ENCODE measurements at places on chromosomes 1 and 21.
A peak's percentile ranks its signal among the peaks of the same experiment; 100 is the strongest.

DNA sequence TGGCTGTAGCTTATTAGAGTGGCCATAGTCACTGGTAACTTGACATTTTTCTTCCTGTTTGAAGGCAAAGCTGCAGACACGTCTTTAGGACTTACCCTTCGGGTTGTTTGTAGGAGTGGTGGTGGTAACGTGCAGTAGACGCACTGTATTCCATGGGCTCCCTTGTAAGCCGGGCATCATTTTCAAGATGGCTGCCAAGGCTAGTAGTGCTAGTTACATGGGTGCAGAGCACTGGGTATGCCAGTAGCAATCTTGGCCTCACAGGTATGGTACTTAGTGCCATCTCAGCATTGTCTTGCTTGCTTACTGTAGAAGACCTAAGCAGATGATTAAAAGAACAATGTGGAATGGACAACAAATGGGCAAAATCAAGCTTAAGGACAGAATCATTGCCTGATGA, 1.9 kb downstream of the YBX1 start:
- peak; percentile 52 for DNase-seq

- no peak for DNase-seq
These were observed 395.6 kb upstream of the PBX1 start for GRCh38 chr1:164163289-164163849.

GRCh38 chr1:2239013-2239370, 10.9 kb downstream of the SKI start:
- DNase-seq = no peak

GRCh38 chr1:160146107-160146506, 5.3 kb upstream of the ATP1A4 start:
- DNase-seq = no peak

DNA sequence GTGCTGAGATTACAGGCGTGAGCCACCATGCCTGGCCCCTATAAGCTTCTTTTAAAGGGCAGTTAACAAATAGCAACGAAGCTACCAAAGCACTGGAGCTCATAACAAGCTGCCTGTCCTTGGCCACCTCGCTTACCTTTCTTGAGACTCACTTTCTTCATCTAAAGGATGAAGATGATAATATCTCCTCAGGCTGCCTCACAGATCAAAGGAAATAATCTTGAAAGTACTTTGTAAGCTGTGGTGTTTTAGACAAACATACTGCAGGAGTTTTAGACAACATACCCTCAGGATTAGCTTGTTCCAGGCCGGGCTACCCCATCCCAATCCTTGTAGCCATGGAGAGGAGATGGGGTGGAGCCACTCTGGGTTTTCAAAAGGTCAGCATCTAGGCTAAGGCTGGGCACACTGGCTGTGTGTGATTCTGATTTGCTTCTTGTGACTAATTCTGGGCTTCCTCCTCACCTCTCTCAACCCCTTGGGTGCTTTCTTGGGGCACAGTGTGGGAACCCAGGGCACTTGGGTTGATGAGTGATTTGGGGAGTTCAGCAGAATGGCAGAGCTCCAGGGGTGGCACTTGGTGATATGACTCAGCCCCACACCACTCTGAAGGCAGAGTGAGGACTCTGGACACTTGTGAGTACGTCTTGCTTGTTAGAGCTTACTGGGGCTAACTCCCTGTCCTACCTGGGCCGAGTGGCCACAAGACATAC, 5.2 kb downstream of the GPR25 start:
- DNase-seq = no peak

DNA sequence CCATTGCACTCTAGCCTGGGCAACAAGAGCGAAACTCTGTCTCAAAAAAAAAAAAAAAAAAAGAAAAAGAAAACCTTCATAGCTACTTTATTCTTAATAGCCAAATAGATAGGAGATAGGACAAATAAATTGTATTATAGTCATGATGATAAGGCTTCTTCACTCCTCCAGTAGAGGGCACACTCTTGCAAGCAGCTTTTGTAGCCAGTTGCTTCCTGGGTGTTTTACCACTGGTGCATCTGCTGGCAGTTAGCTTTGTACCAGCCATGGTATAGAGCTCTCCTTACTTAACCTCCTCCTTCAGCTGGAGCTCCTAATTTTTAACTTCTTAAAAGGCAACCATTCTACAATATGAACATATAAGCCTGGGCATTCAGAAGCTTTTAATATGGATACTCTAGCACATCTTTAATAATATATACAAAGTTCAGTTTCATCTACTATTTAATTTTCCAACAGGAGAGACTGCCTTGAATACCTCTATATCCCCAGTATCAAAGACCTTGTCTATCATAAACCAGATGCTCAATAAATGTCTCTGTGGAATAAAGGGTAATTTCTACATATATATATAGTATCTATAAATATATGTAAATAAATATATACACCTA, 35.8 kb downstream of the EVI5 start:
- peak; percentile 86 for DNase-seq

DNA sequence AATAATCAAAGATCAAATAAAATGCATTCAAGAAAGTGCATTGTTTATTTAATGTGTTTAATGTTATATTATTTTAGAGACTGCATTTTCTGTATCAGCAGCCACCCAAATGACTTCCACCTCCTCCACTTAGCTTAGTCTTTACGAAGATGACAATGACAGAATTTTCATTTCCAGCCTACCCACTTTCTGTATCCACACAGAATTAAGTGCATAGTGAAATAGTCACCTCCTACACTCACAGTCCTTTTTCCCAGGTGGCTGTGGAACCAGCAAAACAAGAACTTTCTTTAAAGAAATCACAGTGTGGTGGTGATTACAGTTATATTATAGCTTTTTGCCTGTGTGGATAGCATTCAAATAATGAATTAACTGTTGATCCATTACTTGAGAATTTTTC, 66.2 kb upstream of the KCNK1 start:
- no peak for DNase-seq
